Left lung (tissue), 14 donors: ENCODE measurements at places on chromosomes 2 and 18. TPM values are rescaled to one million over a fixed set of nuclear protein-coding genes. Genes with fewer than 3 reads are reported as not detected.

The UGT1A1 gene
- total RNA-seq: 0.24 TPM

The ALPP gene
- total RNA-seq: 3.1 TPM

The SPOPL gene
- total RNA-seq: 29.4 TPM

The VAMP5 gene
- 87.7 TPM for total RNA-seq

The AQP12B gene
- total RNA-seq: not detected

The CARF gene
- total RNA-seq: 5.9 TPM

The HSBP1L1 gene
- 38.5 TPM for total RNA-seq

The GKN1 gene
- not detected for total RNA-seq

The ABCB6 gene
- 24.3 TPM for total RNA-seq

The ZBTB14 gene
- total RNA-seq: 8.7 TPM

The SPDYA gene
- 0.55 TPM for total RNA-seq

DNA sequence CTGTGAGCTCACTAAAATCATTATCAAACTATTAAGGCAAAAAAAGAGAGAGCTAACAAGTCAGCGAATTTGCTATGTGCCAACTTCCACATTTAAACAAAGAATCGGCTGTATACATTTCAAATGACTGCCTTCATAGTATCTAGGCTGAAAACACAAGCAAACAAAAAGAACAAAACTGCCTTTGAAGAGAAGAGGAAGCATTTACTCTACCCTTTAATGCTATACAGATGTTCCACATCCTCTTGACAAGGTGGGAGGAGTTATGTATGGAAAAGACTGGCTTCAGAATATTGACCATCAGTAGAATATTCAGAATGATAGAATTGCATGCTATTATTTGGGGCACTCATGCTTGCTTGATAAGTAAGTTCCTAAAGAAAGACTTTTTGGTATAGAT lies 741.7 kb downstream of the PLCL1 start:
- no peaks in the 10 kb centered on the region for H3K27me3 ChIP-seq
- DNase-seq: peak; percentile 35
- H3K4me1 ChIP-seq: no peaks in the 10 kb centered on the region
- H3K36me3 ChIP-seq: no peaks in the 10 kb centered on the region
- H3K27ac ChIP-seq: no peak overlapping the region

DNA sequence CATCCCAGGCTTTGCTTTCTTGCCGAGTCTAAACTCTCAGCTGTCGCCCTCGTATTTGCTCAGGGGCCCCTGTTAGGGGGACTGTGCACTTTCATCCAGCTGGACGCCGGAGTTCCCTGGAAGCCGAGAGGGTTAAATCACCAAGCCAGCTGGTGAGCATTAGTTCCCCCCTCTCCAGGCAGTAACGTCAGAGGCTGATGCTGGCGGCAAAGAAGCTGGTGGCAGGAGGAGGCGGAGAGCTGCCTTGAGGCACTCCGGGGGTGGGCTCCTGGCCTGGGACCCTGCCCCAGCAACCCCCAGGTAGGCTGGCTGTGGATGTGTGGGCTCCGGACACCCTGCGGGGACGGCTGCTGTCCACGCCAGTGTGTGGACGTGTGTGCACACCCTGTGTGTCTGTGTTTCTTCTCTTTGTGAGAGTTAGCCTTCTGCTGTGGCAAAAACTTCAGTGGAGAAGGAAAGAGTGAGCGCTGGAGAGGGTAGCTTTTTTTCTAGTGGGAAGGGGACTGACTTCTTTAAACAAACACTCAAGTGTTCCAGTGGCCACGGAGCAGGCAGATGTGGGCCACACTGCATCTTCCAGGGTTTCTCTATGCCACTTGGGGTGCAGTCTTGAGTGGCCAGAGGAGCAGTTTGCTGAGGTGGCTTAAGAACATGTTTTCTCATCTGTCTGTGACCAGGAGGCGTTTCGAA lies 84.7 kb downstream of the GLI2 start:
- no peaks in the 10 kb centered on the region for H3K36me3 ChIP-seq
- H3K27me3 ChIP-seq: no peaks in the 10 kb centered on the region
- peak overlapping the region; percentile 42 for H3K27ac ChIP-seq
- DNase-seq: no peak
- H3K4me3 ChIP-seq: no peak overlapping the region

- DNase-seq: no peak
- no peak overlapping the region for H3K4me3 ChIP-seq
- no peak overlapping the region for H3K27ac ChIP-seq
- no peaks in the 10 kb centered on the region for H3K36me3 ChIP-seq
Observed at GRCh38 chr2:124034265-124034664, 9.2 kb downstream of the CNTNAP5 start.

DNA sequence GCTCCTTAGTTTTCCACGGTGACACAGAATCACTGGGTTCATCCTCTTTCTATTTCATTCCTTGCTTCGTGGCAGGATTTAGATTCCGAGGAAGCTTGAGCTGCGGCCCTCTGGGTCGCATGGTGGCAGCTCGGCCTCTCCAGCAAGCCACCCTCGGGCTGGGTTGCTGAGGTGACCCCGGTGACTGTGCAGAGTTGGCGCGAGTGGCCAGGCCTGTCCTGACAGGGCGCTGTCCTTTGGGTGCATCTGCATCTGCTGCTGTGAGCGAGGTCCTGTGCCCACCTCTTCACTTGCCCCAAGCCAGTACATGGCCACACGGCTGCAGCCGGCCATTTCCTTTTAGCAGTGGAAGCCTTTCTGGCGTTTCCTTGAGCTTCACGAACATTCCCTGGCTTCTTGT lies 21.8 kb downstream of the PRELID3A start:
- no peak overlapping the region for H3K4me3 ChIP-seq

GRCh38 chr2:113777371-113777770 lies 20.9 kb upstream of the SLC35F5 start:
- no peak overlapping the region for H3K27ac ChIP-seq
- H3K36me3 ChIP-seq: no peaks in the 10 kb centered on the region
- no peaks in the 10 kb centered on the region for H3K4me1 ChIP-seq
- no peak for DNase-seq

DNA sequence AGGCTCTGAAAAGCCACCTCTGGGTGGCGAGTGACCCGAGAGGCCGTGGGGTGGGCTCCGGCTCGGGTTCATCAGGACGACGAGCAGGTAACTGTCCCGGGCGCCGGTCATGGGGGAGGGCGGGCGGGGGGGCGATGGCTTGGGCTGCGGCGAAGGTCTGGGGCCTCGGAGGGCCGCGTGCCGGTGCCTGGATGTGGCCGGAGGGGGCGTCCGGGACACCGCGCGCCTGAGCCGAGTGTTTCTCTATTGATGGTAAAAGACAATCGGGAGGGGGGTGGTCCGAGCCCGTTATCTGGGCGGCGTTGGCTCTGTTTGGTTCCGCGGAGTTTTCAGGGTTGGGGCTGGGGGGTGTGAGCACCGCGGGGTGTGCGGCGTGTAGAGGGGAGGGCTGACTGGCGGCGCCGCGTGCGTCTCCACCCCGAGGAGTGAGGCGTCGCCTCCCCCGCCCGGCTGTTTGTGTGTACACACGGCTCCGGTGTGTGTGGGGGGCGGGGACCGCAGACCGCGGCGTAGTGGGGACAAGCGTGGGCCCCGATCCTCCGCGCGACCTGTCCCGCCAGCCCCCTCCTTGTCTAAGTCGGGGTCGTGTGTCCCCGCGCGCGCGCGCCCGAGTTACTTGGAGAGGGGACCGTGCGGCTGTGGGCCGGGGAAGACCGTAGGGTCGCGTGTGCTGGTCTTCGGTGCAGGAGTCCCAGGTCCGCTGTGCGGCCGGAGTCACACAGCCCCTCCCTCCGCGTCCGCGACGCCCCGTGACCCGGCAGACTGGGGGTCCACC lies 1.6 kb downstream of the CTIF start:
- peak overlapping the region; percentile 91 for H3K4me3 ChIP-seq
- peak overlapping the region; percentile 90 for H3K27ac ChIP-seq
- H3K4me1 ChIP-seq: peaks cover 18% of the 10 kb centered on the region

GRCh38 chr2:73283545-73284295 lies 558 bp downstream of the FBXO41 start:
- H3K27ac ChIP-seq: peak overlapping the region; percentile 50
- H3K36me3 ChIP-seq: no peaks in the 10 kb centered on the region
- H3K4me3 ChIP-seq: peak overlapping the region; percentile 47
- peaks cover 53% of the 10 kb centered on the region for H3K27me3 ChIP-seq
- no peak for DNase-seq

DNA sequence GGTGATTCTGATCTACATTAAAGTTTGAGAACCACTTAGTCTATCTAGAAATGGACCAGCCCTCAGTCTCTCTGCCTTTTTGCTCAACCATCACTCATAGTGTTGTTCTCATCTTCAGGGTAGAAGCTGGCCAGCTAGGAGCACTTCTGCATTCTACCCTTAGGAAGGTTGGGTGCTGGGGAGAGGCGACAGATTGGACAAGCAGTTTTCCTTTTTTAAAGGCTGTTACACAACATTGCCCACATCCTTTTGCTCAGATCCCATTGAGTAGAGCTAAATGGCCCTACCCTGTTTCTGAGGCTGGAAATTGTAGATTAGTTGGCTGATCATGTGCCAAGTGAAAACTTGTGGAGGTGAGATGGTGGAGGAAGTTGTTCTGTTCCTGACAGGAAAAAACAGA lies 35.6 kb downstream of the OSBPL6 start:
- no peak overlapping the region for H3K27ac ChIP-seq
- DNase-seq: no peak
- H3K4me3 ChIP-seq: no peak overlapping the region
- no peaks in the 10 kb centered on the region for H3K27me3 ChIP-seq

- H3K4me3 ChIP-seq: no peak overlapping the region
- H3K36me3 ChIP-seq: no peaks in the 10 kb centered on the region
Observed at GRCh38 chr2:190435031-190435670, 27.0 kb downstream of the MFSD6 start.

- no peaks in the 10 kb centered on the region for H3K36me3 ChIP-seq
- H3K27ac ChIP-seq: no peak overlapping the region
- DNase-seq: no peak
- no peaks in the 10 kb centered on the region for H3K27me3 ChIP-seq
- H3K4me3 ChIP-seq: no peak overlapping the region
Observed at GRCh38 chr2:212914392-212914791, 237.0 kb downstream of the IKZF2 start.

GRCh38 chr2:21668078-21668710 lies 544.4 kb downstream of the TDRD15 start:
- H3K36me3 ChIP-seq: no peaks in the 10 kb centered on the region
- no peaks in the 10 kb centered on the region for H3K4me1 ChIP-seq
- H3K27me3 ChIP-seq: no peaks in the 10 kb centered on the region
- no peak for DNase-seq
- H3K27ac ChIP-seq: no peak overlapping the region
- H3K4me3 ChIP-seq: no peak overlapping the region

DNA sequence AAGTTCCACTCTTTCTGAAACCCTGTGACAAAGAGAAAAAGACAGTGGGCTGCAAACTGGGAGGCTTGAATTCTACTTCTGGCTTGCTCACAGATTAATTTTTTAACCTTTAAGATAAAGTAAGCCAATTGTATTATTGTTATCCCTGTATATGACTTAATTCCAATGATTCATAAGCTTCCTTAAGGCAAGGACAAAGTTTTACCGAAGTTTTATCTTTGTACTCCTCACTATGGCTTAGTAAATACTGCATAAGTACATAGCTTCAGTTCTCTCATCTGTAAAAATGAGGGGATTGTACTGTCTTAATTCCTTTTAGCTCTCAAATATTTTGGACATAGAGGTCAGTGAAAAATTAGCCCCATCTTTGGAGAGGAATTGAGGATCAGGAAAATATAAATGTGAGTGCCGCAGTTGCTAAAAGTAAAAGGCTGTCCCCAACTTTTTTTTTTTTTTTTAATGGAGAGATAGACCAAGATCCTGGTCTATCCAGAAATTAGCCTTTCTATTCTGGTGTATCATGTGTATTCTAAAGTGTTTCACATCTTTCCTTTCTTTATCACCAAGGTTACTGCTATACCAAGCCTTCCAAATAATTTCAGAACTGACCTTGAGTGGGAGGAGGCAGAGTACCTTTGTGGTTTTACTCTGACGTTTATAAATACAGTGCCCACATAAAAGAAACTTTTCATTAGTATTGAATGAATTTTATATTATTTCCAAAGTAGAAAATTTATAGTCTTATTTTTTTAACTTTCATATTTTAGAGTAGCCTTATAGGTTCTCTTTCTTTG lies 13.3 kb downstream of the RELCH start:
- H3K27ac ChIP-seq: no peak overlapping the region
- H3K4me3 ChIP-seq: no peak overlapping the region
- DNase-seq: no peak
- no peaks in the 10 kb centered on the region for H3K36me3 ChIP-seq
- H3K4me1 ChIP-seq: peaks cover 35% of the 10 kb centered on the region

GRCh38 chr2:119338826-119339561 lies 27.6 kb downstream of the C2orf76 start:
- no peaks in the 10 kb centered on the region for H3K4me1 ChIP-seq
- no peak overlapping the region for H3K27ac ChIP-seq
- H3K27me3 ChIP-seq: no peaks in the 10 kb centered on the region
- DNase-seq: no peak
- H3K4me3 ChIP-seq: no peak overlapping the region
- peaks cover 9% of the 10 kb centered on the region for H3K36me3 ChIP-seq

GRCh38 chr2:218257390-218257981 lies 3.3 kb upstream of the GPBAR1 start:
- peaks cover 62% of the 10 kb centered on the region for H3K4me1 ChIP-seq
- H3K27me3 ChIP-seq: no peaks in the 10 kb centered on the region
- H3K4me3 ChIP-seq: no peak overlapping the region

GRCh38 chr2:240508832-240509545 lies 48.8 kb downstream of the ANKMY1 start:
- H3K27ac ChIP-seq: no peak overlapping the region
- H3K4me1 ChIP-seq: peaks cover 5% of the 10 kb centered on the region
- no peak for DNase-seq
- no peaks in the 10 kb centered on the region for H3K27me3 ChIP-seq
- no peak overlapping the region for H3K4me3 ChIP-seq
- H3K36me3 ChIP-seq: no peaks in the 10 kb centered on the region
